ENCODE measurements at places on chromosomes 1 and 21.

GRCh38 chr1:19035377-19036040, 79.0 kb upstream of the IFFO2 start:
- DNase-seq = no peak

GRCh38 chr1:248788327-248788726, 32.8 kb upstream of the LYPD8 start:
- DNase-seq = no peak

DNA sequence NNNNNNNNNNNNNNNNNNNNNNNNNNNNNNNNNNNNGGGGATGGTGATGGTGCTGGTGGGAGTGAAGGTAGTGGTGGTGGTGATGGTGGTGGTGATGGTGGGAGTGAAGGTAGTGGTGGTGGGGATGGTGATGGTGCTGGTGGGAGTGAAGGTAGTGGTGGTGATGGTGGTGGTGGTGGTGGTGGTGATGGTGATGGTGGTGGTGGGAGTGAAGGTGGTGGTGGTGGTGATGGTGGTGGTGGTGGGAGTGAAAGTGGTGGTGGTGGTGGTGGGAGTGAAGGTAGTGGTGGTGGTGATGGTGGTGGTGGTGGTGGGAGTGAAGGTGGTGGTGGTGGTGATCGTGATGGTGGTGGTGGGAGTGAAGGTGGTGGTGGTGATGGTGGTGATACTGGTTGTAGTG, 93.6 kb downstream of the CRYAA start:
- no peak for DNase-seq

- no peak for DNase-seq
Measured at GRCh38 chr1:84245563-84245962, 55.9 kb upstream of the SAMD13 start.

- no peak for DNase-seq
Measured at GRCh38 chr1:24599265-24599664, 43.4 kb downstream of the NCMAP start.

DNA sequence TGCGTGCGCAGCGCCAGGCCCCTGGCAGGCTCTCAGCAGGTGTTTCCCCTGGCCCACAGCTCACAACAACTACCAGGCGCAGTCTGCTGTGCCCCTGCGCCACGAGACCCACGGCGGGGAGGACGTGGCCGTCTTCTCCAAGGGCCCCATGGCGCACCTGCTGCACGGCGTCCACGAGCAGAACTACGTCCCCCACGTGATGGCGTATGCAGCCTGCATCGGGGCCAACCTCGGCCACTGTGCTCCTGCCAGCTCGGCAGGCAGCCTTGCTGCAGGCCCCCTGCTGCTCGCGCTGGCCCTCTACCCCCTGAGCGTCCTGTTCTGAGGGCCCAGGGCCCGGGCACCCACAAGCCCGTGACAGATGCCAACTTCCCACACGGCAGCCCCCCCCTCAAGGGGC, 68.1 kb downstream of the ALPL start:
- no peak for DNase-seq
